ENCODE measurements at places on chromosomes 2 and 18.

DNA sequence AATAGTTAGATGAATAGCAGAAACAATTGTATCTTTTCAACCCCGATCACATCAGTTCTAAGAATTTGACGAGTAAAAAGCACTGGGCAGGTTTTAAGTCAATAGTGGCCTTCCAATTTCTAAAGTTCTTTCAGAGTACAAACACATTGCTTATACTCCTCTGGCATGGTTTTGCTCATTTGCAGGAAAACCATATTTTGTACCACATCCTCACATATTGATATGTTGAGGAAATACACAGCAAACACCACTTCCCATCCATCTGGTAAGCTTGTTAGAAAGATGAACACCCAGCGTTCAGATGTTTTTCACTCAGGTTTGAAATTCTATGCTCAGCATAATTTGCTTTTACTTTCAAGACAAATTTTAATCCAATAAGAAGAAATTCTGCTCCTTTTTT lies 344.6 kb upstream of the ACVR2A start:
- no peak for DNase-seq

GRCh38 chr18:38884050-38884449 lies 1318.5 kb upstream of the CELF4 start:
- DNase-seq = no peak

DNA sequence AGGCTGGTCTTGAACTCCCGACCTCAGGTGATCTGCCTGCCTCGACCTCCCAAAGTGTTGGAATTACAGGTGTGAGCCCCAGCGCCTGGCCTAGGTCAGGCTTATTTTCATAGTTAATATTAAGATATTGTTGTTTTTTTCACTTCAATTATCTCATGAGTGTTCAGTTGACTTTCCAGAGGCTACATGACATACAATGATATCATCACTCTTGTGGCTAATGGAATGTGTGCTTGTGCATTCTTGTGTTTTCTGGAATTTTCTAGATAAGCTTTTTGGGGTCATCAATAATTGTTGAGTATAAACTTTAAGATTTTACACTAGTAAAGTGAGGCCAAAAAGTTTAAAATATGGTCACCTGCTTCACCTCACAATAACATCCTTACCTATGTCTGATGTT lies 180.9 kb downstream of the FIGN start:
- DNase-seq = no peak

DNA sequence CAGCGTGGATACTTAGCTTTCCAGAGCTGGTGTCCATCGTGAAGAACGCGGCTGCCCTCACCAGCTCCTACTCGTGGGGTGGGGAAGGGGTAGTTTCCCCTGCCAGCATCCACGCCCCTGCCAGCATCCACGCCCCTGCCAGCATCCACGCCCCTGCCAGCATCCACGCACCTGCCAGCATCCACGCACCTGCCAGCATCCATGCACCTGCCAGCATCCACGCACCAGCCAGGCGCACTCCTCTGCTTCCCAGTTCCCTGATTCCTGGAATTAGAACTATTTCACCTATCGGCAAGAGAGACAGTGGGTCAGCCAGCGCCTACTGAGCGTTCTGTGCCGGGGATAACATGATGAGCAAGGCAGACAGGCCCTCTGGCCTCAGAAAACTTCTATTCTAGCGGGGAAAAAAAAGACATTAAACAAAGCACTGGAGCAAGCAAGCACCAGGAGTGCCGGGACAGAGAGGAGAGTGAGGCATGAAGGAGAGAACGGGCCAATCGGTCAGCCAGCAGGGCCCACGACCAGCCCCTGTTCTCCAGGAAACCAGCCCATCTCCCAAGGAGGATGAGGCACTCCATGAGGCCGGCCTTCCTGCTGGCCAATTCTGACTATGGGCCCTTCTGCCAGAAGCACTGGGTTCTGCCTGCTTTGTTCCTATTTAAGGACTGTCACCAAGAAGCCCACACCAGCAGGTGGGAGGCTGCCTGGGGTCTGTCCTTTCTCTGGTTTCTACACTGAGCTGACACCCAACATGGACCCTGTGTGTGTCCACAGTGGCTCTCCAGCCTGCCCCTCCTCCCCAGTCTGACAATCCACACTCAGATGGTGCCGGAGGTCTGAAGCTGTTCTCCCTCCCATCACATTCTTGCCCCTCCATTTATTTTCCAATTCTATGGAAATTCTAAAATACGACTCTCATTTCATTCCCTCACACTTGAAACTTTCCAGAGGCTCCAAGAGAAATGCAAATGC lies 78.4 kb upstream of the SALL3 start:
- no peak for DNase-seq

DNA sequence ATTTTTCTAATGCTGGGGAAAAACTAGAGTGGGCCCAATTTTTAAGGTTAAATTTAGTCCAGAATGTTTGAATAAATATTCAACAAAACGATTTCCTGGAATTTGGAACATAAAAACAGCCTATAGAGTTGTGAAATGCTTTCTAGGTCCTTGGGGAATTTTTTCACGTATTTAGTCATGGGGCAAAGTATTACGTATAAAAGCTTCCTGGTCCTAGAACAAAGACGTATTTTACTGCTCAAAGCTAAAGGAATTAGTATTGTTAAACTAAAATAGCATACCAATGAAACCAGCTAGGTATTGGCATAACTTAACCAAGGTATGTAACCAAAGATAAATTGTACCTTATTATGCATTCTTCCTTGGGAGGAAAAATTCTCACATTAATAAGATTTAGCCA lies 1.6 kb downstream of the SESTD1 start:
- DNase-seq = no peak
